ENCODE measurements at places on chromosomes 12 and 14. TPM values are rescaled to one million over a fixed set of nuclear protein-coding genes. Genes with fewer than 3 reads are reported as not detected.

GRCh38 chr12:64780531-64781279 lies 21.5 kb upstream of the GNS start:
- no peak for DNase-seq

DNA sequence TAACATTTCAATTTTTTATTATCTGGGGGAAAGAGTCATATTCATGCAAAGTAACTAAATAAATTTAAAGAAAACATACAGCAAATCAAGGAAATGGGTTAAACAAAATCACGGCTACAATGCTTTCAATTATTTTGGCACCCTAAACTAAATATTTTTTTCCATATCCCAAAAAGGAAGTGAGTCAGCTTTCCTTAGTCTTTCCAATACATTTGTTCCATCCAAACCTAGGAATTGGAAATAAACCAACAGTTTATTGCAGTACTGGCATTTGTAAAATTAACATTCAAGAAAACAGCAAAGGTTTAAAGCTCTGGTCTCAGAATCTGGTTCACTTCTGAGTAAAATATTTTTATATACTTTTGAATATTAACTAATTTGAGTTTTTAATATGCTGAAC lies 89.2 kb downstream of the BCL2L14 start:
- no peak for DNase-seq

DNA sequence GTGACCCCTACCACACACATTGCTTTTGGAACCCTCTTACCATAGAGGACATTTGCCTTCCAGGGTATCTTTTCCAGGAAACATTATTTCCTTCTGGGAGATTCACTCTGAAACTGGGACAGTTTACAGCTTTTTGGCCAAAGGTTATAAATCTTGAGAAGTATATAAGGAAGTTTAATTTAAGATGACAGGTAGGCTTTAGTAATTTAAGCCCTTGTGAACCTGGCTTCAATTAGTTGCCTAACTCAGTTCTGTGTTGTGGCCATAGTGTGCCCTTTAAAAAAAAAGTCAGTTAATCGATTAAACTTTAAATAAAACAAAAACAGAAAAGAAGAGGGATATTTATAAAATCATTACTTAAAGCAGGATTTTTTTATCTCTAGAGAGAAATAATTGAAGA lies 142.9 kb downstream of the NAV3 start:
- DNase-seq = no peak

DNA sequence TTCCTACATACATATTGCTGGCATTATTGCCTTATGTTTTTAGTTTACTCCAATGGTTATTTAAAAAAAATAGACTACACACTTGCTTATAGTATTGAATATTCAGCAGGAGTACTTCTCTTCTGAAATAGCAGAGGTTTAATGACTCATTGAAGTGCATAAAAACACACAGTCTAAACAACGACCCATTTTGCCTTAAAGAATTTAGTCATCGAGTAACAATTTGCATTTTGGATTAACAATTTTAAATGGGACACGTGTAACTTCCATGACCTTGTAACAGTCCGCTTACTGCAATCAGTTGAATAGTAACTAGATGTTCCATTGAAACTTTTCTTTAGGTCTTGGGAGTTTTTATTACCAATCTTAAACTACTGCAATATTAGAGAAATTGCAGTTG lies 9.0 kb downstream of the TRHDE start:
- DNase-seq = no peak

- no peak for DNase-seq
These were observed 166.7 kb upstream of the SYT1 start for GRCh38 chr12:78697817-78698415.

- DNase-seq = no peak
These were observed 9.1 kb upstream of the KRT80 start for GRCh38 chr12:52200781-52201450.

- no peak for DNase-seq
These were observed 200.3 kb upstream of the NAV3 start for GRCh38 chr12:77630344-77630743.

DNA sequence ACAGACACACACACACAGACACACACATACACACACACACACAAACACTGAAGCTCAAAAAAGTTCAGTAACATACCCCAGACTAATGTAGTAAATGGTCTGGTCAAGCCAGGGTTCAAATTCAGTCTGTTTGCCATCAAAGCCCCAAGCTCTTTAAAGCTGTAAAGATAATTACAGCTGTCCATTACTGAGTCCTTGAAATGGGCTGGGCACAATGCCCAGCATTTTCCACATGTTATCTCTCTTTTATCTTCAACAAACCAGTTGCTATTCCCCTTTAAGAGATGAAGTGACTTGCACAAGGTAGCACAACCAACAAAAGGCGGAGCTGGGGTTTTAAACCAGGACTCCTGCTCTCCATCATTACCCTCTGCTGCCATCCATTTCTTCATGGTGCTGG lies 7.6 kb upstream of the UNC119B start:
- DNase-seq = no peak

GRCh38 chr12:129269756-129270495 lies 416.6 kb downstream of the GLT1D1 start:
- no peak for DNase-seq

DNA sequence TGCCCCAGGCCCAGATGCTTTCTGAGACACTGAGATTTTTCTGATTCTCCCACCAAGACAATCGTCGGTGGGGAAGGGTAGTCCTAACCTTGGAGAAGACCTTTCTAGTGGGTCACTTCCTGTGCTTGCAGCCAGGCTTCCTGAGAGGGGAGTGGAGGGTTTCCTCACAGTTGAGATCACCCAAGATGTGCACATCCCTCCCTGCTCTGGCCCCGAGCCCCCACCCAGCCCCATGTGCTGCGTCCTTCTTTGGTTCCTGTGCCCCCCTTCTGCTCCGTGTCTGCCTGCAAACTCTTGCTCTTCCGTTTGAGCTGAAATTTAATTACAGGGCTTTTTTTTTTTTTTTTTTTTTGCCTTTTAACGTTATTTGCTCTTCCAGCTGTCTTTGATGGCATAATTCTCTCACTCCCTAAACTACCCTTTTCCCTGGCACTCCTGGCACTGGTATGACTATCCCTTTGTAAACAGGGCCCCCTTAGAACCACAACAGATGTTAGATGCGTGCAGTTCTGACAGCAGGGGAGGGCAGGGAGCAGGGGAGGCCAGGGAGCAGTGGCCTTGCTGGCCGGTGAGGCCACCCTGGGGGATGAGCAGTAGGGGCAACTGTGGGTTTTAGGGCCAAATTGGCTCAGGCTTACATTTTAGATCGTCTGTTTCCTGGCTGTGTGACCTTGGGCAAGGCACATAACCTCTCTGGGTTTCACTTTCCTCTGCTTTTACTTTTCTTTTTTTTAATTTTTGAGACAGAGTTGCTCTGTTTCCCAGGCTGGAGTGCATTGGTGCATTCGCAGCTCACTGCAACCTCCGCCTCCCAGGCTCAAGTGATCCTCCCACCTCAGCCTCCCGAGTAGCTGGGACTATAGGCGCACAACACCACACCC lies 144.5 kb downstream of the PHETA1 start:
- no peak for DNase-seq

GRCh38 chr12:58873496-58873895 lies 46.8 kb downstream of the LRIG3 start:
- no peak for DNase-seq

GRCh38 chr12:92726850-92727249 lies 24.1 kb downstream of the PLEKHG7 start:
- no peak for DNase-seq

DNA sequence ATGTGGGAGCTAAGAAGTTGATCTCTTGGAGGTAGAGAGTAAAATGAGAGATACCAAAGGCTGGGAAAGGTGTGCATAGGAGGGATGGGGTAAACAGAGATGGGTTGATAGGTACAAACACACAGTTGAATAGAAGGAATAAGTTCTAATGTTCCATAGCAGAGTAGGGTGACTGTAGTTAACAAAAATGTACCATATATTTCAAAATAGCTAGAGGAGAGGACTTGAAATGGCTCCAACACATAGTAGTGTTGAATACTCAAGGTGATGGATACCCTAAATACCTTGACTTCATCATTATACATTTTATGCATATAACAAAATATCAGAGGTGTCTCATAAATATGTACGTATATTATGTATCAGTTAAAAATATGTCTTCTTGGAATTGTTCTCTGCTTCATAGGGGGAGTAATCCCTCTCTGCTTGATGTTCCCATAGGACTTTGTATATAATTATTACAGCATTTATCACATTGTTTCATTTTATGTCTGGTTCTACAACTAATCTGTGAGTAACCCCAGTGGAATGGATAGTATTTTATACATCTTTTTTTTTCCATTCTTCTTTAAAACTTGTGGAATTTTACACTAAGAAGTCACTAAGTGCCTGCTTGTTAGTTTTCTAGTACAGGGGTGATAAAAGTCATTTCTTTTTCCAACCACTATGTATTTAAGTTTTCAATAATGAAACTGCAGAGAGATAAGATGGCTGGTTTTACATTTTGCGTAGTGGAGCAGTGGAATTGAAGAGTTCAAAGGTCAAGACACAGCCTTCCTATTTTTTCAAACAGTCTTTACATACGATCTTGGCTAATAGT lies 1940.0 kb upstream of the SEL1L start:
- DNase-seq = no peak

- no peak for DNase-seq
These were observed 8.7 kb downstream of the TMEM253 start for GRCh38 chr14:21109377-21110138.

DNA sequence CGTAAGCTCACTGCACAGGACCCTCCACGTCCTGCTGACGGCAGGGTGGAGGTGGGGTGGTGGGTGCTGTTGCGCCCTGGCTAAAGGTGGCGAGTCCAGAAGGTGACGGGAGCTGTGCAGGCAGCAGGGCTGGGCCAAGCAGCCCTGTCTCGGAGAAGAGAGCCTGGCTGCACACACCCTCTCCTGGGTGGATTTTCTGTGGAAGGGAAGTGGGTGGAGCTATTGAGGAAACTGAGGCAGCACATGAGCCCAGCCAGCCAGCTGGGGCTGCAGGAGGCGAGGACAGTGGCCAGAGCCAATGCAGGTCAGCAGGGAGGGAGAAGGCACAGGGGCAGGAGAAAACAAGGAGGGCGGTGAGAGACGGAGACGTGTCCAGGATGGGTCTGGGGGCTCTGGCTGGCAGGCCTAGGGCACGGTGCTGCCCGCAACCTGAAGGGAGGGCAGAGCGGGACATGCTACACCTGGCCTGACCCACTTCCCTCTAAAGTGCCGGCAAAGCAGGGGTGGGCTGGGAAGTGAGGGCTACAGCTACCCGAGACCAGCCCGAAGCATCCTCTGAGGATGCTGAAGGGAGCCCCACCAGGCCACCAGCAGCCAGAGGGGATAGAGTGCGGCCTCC lies 20.5 kb downstream of the BTBD6 start:
- no peak for DNase-seq

- no peak for DNase-seq
These were observed 19.8 kb downstream of the STYK1 start for GRCh38 chr12:10654003-10654402.

- no peak for DNase-seq
These were observed 38.9 kb upstream of the TMTC2 start for GRCh38 chr12:82647853-82648252.

GRCh38 chr12:110424237-110424636 lies 20.7 kb upstream of the ANAPC7 start:
- peak; percentile 2 for DNase-seq

DNA sequence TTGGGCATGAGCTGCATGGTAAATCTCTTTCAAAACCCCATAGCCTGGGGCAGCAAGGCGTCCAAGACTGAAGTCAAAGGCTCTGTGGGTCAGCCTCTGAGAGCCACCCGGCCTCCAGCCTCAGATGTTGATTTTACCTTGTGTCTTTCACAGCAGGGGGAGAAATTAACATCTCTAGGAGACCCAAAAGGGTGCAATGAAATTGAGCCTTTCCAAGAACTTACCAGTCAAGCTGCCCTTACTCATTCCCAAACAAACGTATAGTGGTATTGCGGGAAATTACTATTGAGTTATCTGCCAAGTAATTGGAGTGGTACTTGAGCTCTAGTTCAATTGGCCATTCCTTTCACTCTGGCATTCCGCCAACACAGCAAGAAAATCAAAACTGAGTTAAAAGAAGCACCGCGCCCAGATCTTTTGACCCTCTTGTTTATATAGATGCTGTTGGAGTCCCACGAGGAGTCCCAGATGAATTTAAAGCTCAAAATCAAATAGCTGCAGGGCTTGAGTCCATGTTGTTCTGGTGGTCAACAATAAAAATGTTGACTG lies 380.7 kb upstream of the SYT1 start:
- DNase-seq = no peak

DNA sequence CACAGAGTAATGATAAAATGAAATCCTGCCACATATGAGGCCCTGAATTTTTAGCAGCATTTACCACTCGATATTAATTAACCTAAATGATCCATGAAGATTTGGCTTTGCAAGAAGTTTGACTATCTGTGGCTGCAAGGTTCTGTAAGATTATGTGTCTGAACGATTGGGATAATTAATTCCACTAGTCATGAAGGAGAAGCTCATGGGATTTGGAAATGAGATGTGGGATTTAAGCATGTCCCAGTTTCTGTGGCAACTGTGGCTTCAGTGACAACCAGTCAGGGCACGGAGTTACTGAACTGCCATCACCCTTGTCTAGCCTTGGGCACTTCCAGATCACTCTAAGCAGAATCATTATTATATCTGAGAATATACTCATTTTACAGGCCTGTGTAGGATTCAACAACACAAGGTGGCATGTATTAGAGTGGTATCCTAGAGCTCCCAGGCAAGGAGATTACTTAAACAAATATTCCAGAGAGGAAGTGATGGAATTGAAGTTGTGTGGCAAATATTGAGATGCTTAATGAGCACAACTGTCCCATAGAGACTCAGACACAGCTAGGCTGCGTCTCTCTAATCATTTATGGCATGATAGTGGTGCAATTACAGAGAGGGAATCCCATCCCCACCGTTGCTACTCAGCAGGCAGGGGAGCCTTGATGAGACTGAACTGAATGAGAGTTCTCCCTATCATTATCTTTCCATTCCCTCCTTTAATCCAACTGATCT lies 205.0 kb upstream of the KRR1 start:
- DNase-seq = no peak

Gene ADCY4
- 33.2 TPM for total RNA-seq

Gene ACSM4
- not detected for total RNA-seq

Gene RNASE1
- 97.1 TPM for total RNA-seq

Gene IFNG-AS1
- total RNA-seq = not detected

Gene DPF3
- total RNA-seq = 3.4 TPM

Gene CCND2
- total RNA-seq = 88.8 TPM

Gene DUSP6
- total RNA-seq = 50.8 TPM

Gene PRDM4
- 31.6 TPM for total RNA-seq

Measured in suprapubic skin (tissue), 4 donors.